ENCODE measurements at places on chromosomes 7 and 10.
A peak's percentile ranks its signal among the peaks of the same experiment; 100 is the strongest.

- DNase-seq, result no peak
Measured at GRCh38 chr10:78196396-78196795, 162.7 kb downstream of the RPS24 start.

- DNase-seq, result no peak
Measured at GRCh38 chr10:79273604-79274003, 73.7 kb upstream of the PPIF start.

DNA sequence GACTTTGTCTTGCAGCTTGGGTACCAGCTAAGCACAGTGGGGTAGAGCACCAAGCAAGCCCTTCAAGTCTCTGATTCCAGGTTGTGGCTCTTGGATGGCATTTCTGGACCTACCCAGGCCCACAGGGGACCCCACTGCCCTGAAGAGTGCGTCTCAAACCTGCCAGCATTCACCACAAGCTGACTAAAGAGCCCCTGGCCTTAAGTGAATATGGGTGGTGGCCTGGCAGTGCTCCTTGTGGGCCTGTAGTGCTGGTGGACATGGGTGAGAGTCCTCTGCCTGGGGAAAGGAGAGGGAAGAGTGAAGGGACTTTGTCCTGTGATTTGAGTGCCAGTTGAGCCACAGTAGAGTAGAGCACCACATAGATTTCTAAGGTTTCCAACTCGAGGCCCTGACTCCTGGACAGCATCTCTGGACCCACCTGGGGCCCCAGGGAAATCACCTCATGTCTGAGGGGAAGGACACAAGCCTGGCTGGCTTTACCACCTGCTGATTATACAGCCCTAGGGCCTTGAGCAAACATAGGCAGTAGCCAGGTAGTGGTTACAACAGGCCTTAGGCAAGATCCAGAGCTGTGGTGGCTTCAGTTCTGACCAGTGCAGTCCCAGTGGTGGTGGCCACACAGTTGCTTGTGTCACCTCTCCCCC, 23.7 kb downstream of the GSDME start:
- no peak for DNase-seq

DNA sequence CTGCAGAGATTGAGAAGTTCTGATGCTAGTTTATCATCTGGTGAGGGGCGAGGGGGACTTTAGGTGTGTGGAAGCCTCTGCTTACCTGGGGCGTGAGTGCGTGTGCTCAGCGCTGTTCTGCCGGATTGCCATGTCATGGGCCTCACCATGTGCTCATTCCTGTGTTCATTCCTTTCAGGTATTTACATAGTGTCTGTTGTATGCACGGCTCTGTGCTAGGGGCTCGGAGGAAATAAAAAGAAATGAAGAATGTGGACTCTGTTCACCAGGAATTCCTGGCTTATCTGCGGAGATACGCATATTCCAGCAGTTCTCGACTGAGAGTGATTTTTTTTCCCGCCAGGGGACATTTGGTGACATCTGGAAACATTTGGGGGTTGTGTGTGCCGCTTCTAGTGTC, 152.0 kb downstream of the CAMK1D start:
- DNase-seq, result no peak

- no peak for DNase-seq
Measured at GRCh38 chr7:134941952-134942351, 44.4 kb upstream of the AGBL3 start.

DNA sequence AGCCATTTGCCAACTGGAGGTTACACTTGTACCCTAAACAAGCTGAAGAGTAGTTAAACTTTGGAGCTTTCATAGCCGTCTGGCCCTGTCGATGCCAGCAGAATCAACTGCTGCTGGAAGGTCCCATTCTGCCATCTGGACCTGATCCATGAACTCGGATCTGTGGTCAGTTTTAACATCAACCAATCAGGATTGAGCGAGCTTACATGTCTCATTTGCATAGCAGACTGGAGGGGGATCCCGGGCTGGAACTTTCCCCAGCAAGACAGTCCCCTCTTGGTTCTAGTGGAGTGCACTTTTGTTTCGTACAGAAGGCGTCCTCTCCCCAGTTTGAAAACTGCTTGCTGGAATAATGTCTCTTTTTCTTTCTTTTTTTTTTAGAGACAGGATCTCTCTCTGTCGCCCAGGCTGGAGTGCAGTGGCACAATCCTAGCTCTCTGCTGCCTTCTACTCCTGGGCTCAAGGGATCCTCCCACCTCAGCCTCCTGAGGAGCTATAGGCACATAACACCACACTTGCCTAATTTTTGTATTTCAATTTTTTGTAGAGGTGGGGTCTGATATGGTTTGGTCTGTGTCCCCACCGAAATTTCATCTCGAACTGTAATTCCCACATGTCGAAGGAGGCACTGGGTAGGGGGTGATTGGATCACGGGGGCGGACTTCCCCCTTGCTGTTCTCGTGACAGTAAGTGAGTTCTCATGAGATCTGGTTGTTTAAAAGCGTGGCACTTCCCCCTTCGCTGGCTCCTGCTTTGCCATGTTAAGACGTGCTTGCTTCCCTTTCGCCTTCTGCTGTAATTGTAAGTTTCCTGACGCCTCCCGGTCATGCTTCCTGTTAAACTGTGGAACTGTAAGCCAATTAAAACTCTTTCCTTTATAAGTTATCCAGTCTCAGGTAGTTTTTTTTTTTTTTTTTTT, 42.8 kb upstream of the SEPHS1 start:
- no peak for DNase-seq

DNA sequence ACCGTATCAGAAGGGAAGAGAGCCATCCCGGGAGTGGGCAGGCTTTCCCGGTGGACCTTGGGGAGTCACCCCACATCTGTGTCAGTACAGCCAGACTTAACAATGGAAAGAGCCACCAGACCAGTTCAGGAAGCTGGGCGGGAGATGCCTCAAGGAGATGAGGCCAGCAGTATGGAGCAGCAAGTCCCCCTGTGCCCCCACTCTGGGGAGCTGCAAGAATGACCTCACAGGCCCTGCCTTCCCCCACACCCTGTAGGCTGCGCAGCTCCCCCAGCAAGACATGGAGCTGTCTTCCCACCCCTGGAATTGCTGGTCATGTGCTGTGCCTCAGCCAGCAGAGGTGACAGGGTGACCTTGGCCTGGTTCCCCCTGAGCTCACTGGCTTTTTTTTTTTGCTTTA, 76.8 kb upstream of the INSIG1 start:
- DNase-seq, result no peak

- peak; percentile 83 for DNase-seq
Measured at GRCh38 chr10:4708123-4708759, 117.8 kb upstream of the AKR1E2 start.

DNA sequence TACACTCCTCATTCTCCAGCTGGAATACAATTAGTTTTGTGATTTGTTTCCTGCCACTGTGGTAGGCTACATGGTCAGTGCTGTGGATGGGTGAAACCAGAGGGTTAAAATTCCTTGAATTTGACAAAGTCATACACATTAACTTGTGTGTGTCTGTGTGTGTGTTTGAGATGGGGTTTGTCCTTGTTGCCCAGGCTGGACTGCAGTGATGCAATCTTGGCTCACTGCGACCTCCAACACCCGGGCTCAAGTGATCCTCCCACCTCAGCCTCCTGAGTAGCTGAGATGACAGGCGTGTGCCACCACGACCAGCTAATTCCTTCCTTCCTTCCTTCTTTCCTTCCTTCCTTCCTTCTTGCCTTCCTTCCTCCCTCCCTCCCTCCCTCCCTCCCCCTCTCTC, 24.8 kb upstream of the GIMAP8 start:
- no peak for DNase-seq

GRCh38 chr7:17408245-17408903, 109.9 kb downstream of the AHR start:
- DNase-seq, result no peak

DNA sequence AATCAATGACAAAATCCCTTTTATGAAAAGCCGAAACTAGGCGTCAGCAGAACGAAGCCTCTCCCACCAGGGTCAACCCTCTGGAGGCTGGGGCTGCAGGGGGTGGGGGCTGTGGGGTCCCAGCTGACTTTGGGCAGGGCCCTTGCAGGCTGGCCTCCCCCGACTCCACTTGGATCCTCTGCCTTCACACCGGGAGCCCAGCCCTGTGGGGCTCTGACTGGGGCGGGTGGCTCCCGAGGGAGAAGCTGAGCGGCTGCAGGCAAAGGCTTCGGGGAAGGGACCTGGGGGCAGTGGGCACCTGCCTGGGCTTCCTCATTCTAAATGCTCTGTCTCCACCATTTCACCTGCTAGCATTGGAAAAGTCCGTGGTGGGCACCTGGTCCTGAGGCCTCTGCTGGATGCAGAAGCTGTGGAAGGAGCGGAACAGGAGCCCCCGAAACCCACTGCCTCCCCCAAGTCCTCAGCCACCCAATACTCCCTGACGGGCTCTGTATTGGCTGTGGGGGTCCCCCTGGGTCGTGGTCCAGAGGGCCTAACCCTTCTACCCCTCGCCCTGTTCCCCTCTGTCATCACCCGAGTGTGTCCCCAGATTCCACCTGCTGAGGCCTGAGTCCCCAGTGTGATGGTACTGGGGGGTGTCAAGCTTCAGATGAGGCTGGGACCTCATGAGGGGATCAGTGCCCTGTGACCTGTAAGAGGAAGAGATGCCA, 108.6 kb downstream of the DNAJB6 start:
- DNase-seq, result no peak

DNA sequence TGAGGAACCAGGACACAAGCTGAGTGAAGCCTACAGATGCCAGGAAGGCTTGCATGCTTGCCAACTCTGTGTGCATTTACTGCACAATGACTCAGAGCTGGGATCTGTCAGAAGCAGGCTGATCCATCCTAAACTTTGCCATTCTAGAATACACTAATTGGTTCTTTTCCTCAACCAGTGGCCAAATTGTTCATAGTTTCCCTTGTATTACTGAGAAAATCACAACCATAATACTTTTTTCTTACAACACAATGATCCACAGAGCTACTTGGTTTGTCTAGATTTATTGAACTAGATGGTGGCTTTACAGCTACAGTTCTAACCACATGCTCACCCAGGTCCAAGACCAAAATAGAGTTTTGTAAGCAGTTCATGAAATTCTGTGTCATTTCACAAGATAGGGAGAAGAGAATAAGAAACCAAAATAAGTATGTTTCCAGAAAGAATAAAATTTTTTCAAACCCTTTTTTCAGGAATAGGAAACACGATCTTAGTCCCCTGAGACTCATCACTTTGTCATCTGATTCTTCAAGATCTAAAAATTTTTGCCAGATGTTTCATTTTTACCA, 21.0 kb upstream of the LRRC17 start:
- no peak for DNase-seq

DNA sequence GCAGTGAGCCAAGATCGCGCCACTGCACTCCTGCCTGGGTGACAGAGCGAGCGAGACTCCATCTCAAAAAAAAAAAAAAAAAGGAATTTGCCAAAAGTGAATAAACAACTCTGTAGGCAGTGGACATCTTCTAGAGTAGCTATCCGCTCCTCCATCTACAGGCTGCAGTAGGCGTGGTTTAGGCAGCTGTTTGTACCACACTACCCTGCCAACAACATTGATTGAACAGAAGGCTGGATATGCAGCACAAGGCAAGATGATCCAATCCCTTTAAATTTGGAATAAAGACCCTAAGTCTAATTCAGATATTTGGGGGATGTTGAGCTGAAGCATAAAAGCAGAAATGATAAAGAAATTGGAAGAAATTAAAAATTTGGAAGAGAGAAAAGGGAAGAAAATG, 141.6 kb downstream of the TES start:
- DNase-seq, result no peak

DNA sequence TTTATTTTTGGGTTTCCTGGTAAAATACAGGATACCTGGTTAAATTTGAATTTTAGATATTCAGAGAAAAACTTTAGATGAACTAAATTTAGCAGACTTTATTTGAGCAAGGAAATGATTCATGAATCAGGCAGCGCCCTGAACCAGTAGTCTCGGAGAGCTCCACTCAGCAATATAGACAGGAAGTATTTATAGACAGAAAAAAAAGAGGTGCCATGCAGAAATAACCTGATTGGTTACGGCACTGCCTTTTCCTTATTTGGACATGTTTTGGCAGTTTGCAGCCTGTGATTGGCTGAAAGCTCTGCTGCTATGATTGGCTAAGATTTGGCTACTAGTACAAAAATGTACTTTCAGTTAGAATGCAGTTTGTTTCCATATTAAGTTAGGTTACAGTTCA, 198.3 kb upstream of the DKK1 start:
- no peak for DNase-seq

GRCh38 chr7:195830-196128, 3.4 kb downstream of the FAM20C start:
- no peak for DNase-seq

DNA sequence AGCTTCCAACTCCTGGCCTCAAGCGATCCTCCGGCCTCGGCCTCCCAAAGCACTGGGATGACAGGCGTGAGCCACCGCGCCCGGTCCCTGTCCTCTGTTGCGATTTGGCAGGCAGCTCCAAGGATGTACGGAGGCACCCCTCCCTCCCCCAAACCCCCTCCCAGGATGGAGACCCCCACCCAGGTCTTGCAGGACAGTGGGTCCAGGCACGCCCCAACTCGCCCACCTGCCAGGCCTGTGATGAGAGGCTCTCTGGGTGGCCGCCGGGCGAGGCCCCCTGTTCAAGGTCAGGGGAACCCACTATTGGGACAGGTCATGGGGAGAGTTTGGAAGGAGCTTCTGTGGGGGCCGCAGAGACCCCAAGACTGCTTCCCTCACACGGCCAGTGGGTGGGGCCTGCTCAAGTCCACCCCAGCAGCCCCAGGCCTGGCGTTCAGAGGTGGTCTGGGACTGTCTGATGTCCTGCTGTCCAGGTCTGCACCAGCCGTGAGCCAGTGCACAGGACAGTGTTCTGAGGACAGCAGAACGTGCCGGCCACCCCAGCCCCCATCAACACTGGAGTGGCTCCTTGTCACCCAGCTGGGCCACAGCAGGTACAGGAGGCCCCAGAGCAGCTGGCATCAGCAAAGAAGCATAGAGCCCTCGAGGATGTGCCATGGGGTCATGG, 2.5 kb downstream of the ADAP1 start:
- DNase-seq, result no peak

- no peak for DNase-seq
Measured at GRCh38 chr10:80259405-80259871, 30.0 kb downstream of the MAT1A start.

GRCh38 chr7:121456785-121457359, 60.8 kb upstream of the FAM3C start:
- no peak for DNase-seq

- DNase-seq, result no peak
Measured at GRCh38 chr10:82742478-82742877, 867.5 kb downstream of the NRG3 start.

DNA sequence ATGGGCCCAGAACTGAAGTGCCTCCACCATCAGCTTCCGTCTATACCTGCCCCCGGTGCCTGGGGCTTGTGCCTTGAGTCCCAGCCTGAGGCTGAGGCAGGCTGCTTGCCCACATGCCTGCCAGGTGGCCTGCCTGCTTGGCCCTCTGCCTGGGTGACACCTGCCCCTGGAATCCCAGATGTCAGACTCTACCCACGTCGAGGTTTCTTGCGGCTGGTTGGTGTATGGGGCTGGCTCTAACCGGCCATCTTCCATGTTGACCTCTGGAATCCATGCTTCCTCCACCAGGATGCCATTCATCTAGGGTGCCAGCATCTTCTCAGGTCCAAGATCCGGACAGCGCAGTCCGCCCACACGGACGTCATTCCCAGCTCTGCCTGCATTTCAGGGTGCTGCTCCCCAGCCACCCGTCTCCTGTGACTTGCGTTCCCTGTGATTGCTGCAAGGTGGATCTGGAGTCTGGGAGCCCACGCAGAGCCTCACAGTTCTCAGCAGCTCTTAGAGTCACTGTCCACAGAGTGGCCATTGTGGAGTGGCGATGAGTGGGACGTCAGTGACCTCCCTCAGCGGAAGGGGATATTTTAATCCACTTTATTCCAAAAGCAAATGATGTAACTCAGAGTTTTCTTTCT, 298.1 kb downstream of the TCERG1L start:
- no peak for DNase-seq

Data from H1 (cell line).